ENCODE measurements at places on chromosomes 13 and 19. TPM values are rescaled to one million over a fixed set of nuclear protein-coding genes. Genes with fewer than 3 reads are reported as not detected.

GRCh38 chr19:6225232-6225865, 54.4 kb downstream of the MLLT1 start:
- DNase-seq: no peak
- peaks cover 34% of the 10 kb centered on the region for H3K36me3 ChIP-seq
- no peak overlapping the region for H3K27ac ChIP-seq
- H3K27me3 ChIP-seq: no peaks in the 10 kb centered on the region
- H3K4me1 ChIP-seq: no peaks in the 10 kb centered on the region
- no peak overlapping the region for H3K4me3 ChIP-seq

- H3K4me1 ChIP-seq: no peaks in the 10 kb centered on the region
- no peak overlapping the region for H3K4me3 ChIP-seq
- no peak for DNase-seq
- peaks cover 25% of the 10 kb centered on the region for H3K27me3 ChIP-seq
- no peak overlapping the region for H3K27ac ChIP-seq
Measured at GRCh38 chr13:28094306-28094705, 6.1 kb downstream of the FLT3 start.

NLRP7 gene
- not detected for polyA plus RNA-seq

DNA sequence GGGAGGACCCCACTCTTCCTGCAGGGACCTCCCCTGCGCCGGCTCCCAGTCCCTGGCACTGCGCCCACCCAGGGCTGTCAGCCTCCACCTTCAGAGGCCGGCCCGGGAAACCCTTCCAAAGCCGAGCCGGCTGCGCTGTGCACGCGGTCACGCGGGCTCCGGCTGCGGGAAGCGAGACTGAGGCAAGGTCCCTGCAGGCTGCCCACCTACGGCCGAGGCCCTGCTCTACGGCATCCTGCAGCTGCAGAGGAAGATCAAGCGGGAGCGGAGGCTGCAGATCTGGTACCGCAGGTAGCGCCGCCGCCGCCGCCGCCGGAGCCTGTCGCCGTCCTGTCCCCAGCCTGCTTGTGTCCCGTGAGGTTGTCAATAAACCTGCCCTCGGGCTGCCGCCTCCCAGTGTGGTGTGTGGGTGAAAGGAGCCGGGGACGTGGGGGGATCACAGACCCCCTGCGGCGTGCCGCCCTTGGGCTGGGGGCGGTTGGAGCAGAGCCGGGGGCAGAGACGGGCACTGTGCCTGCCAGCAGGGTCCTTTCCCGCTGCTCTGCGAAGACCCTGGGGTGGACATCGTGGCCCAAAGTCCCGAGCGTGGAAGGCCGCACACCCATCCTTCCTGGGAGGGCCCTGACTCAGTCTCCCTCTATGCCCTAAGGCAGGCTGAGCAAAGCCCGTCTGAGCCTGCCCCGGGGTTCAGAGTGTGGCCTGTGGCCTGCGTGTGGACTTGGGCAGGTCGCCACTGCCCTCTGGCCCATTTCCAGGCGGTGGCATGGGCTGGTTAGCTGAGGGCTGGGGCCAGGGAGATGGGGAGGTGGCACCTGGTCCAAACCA, 5.9 kb downstream of the GAMT start:
- no peak overlapping the region for H3K4me3 ChIP-seq
- peaks cover 12% of the 10 kb centered on the region for H3K36me3 ChIP-seq
- no peaks in the 10 kb centered on the region for H3K27me3 ChIP-seq
- H3K27ac ChIP-seq: no peak overlapping the region
- DNase-seq: no peak

GRCh38 chr19:45402298-45403061, 2.4 kb downstream of the PPP1R13L start:
- DNase-seq: no peak
- H3K4me3 ChIP-seq: no peak overlapping the region
- H3K27me3 ChIP-seq: peaks cover 2% of the 10 kb centered on the region
- H3K36me3 ChIP-seq: no peaks in the 10 kb centered on the region
- no peak overlapping the region for H3K27ac ChIP-seq

DNA sequence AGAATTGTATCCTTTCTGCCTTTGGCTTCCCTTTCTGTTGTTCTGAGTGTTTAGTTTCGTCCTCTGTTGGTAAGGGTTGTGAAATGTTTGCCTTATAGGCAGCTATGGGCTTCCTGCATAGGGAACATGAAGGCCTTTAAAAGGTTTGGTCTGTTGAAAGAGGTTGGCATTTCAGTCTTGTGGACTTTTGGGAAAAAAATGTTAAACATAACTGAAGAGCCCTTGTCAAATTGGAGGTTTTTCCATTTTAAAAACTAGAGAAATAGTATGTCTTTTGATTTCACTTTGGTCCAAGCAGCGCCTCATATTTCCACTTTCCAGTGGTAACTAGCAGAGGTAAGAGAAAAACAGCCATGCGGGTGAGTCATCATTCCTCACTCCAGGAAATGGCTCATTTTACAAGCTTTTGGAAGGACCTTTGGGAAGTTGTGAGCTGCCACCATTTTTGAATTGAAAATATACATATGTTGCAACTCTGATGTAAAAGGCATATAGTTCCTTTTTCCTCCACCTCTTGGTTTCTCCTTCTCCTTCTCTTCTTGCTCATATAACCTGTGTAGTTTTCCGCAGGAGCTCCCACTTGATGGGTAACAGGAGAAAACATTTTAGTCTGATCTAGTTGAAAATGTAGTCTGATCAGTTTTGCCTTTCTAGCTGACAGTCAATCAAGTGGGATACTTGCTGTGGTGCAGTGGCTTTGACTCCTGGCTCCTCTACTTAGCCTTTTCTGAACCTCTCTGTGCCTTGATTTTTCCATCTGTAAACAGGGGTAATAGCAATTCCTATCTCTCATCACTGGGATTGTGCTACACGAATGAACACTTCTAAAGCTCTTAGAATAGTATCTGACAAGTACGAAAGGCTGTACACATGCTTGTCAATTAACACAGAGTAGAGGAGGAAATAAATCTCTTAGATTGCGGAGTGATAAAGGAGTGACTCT, 23.0 kb downstream of the GPC6 start:
- no peak for DNase-seq
- no peaks in the 10 kb centered on the region for H3K4me1 ChIP-seq
- no peaks in the 10 kb centered on the region for H3K27me3 ChIP-seq
- H3K4me3 ChIP-seq: no peak overlapping the region
- H3K36me3 ChIP-seq: no peaks in the 10 kb centered on the region

CD70 gene
- 22.0 TPM for polyA plus RNA-seq

TTC9B gene
- not detected for polyA plus RNA-seq

DNA sequence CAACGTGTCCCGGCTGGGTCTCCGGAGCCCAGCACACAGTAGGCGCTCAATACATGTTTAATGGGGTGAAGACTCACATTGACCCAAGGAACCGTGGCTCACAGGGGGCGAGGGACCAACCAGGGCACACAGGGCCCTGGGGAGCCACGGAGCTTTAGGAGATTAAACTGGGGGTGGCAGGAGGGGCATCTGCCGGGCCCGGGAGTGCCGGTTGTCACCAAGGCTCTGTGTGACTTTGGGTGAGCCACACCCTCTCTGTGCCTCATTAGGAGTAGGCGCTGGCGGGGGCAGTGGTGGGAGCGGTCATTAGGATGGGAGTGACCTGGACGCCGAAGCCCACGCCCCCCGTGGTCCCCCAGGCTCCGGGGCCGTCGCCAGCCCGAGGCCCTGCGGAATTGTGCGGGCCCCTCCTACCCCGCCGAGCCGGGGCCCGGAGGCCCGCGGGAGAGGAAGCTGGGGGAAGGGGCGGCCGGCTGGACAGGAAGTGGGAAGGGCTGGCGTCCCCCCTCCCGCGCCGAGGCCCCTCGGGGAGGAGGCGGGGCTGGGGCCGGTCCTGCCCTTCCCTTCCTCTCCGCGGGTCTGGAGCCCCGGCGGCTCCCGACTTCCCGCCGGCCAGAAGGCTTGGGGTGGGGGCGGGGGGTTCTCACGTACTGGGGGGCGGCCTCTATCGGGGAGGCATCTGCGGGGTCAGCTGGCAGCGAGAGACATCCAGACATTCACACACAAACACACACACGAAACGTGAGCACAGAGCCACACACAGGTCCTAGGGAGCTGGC, 1.8 kb upstream of the SSBP4 start:
- H3K27ac ChIP-seq: no peak overlapping the region
- no peaks in the 10 kb centered on the region for H3K27me3 ChIP-seq
- H3K36me3 ChIP-seq: no peaks in the 10 kb centered on the region
